AG09309 (cell line): ENCODE measurements at places on chromosomes 6 and 20.
A peak's percentile ranks its signal among the peaks of the same experiment; 100 is the strongest.

DNA sequence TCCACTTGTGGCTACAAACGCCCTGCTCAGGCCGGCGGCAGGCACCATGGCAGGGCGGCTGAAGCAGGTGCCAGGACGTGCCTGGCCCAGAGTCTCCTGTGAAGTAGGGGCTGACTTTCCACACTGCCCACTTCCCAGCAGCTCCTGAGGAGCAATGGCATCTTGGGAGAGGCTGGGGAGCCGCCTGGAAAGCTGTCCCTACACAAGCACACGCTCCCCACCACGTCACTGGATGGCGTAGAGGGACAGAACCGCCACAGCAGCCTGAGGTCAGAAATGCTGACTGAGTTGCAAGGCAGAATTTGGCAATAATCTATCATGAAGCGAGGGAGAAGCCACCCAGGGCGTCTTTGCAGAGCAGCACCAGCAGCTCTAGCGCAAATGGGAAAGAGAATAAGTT, 86.3 kb downstream of the NINL start:
- DNase-seq, result no peak

DNA sequence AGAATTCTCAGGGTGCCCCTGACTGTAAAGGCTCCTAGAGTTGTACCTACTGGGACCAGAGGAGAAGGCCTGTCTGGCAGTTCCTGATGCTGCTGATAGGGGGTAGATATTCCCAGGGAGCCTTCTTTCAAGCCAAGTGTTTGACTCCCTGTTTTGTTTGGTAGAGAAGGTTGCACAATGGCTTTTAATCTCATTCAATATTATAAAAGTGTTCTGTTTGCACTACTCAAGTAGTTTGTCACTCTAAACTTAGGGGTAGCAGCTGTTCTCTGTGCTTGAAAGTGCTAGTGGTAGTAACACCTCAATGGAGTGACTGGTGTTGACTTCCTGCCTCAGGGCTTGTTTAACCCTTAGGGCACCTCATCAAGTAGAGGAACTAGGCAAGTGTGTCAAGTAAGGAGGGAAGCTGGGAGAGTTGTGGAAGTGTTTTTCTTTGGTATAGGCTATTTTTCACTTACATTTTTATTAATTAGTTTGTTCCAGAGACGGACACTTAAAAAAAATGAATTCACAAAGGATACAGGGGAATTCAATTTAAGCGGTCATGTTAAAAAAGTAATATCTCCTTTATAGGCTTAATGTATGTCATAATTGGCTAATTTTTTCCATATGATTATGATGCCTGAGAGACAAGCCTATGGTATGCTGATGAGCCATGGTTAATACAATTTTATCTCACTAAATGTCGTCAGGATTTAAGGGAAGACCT, 38.1 kb downstream of the BICRAL start:
- DNase-seq, result no peak

DNA sequence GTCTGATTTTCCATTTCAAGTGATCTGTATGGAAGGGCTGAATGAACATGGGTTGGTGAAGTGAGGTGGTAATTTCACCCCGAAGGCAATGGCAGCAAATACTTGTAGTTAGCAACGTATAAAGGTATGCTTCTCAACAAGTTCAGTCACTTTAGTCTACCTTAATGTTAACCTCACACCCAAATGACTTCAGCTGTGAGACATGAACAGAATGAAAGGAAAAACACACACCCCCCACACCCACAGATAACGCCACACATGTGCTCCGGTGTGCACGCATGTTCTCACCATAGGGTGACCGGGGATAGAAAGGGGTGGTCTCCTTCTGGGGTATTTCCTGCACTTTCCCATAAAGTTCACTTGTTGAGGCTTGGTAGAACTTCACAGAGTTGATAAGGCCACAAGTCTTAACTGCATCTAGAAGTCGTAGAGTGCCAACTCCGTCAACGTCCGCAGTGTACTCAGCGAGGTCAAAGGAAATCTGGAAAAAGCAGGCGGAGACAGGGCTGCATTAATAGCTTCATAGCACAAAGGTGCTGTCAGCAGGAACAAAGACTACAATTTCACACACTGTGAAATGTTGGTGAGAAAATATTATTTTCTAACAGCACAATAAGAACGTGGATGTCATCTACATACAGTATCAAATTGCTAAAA, 284.8 kb downstream of the GMDS start:
- DNase-seq, result no peak

DNA sequence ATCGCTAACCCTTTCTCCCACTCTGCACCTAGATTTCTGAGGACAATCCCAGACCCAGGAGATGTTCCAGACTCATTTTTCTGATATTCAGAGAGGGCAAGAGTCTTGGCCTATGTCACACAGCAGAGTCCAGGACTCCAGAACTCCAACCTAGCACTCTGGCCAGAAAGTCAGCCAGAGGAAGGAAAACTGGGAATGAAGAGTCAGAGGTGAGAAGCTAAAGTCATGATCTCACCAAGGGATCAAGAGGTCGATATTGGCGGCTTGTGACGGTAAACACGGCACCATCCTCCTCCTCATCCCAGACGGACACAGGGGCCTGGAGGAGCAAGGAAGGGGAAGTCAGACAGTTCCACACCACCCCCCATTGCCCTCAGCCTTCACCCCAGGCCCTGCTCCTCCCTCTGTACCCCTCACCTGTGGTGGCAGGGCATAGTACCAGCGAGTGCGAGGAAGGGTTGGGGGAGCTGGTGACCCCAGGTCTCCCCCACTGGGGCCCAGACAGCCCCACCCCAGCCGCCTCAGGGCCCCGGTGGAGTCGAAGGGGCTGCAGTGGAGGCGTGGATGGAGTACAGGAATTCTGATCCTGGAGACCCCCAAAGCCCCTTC, 1.8 kb downstream of the RGL2 start:
- DNase-seq, result no peak

GRCh38 chr6:5459346-5459745, 198.0 kb downstream of the FARS2 start:
- no peak for DNase-seq

DNA sequence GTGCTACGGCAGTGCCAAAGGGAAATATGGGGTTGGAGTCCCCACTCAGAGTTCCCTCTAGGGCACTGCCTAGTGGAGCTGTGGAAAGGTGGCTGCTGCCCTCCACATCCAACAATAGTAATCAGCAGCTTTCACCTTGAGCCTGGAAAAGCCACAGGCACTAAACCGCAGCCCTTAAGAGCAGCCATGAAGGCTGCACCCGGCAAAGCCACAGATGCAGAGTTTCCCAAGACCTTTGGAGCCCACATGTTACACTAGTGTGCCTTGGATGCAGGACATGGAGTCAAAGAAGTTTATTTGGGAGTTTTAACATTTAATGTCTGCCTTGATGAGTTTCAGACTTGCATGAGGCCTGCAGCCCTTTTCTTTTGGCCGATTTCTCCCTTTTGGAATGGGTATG, 91.4 kb upstream of the HSF2 start:
- DNase-seq, result no peak

DNA sequence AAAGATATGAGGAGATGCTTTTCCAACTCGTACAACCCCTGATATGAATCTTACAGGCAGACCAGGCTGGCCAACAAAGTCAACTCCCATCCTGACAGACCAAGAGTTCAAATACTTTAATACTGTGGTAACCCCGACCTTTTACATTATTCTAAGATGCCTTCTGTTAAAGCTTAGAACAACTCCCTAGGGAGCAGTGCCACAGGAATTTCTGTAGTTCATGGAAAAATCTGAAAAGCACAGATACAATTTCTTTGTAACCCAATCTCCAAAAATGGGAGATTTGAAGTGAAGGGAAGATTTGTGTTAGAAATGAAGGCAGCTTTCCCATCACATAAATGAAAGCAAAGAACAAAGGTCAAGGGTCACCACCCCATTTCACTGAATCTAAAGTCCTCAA, 151.3 kb upstream of the BEND6 start:
- no peak for DNase-seq

DNA sequence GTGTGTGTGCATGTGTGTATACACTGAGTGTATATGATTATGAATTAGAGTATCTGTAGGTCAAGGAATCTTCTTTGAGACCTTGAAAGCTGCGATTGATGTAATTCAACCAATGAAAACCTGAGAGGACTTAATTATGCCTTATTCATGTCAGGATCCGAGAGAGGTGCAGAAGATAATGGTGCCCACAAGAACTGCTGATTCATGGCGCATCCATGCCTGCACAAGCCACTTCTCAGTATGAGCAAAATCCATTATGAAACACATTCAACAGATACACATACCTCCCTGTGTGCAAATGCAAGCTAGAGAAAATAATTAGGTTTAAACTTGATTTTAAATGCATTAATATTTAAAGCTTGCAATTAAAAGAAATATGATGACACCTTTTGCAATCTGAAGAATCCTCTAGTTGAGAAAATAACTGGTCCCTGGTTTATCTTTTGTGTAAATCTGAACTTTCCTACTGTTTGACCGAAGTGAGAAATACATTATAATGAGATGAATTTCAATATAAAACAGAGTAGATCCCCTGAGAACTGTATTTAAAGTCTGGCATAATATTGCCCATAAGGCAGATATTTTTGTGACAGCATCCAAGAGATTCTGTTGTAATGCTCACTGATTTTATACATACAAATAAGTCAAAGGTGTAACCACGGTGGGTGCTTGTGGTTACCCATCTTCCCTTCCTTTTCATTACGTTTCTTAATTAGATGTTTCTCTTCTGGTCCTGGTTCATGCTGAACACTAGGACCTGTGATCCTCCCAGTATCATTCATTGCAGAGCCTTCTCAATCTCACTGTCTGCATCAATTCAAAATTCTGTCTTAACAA, 45.6 kb downstream of the LY86 start:
- no peak for DNase-seq

- DNase-seq, result peak; percentile 91
Measured at GRCh38 chr6:4313044-4313686, 177.8 kb upstream of the ECI2 start.

DNA sequence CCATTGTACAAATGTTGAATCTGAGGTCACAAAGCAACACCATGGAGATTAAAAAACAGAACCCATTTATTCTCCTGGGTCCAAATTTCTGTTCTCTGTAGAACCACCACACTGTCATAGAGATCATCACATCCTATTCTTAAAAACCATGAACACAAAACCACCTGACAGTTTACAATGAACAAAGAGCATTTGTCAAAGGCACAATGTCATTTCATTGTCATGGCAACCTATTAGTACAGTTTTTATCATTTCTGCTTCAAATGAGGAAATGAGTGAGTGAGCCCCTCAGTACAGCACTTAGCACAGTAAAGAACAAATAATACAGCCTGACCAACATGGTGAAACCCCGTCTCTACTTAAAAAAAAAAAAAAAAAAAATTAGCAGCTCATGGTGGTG, 23.1 kb upstream of the LAMP5 start:
- no peak for DNase-seq

DNA sequence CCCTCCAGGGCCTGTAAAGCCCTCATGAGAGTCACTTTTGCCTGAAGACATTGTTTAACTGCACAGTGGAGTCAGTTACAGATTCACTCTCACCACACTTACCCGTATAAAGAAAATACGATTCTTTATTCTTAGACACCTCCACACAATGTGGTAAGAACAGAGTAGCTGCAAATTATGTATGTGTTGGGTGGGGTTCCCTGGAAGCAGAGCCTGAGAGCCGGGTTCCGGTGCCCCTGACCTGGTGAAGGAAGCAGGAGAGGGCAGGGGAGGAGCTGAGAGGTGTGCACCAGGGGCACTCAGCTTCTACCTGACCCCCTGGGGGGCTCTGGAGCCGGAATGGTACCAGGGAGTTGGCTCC, 11.5 kb downstream of the BANF2 start:
- no peak for DNase-seq

DNA sequence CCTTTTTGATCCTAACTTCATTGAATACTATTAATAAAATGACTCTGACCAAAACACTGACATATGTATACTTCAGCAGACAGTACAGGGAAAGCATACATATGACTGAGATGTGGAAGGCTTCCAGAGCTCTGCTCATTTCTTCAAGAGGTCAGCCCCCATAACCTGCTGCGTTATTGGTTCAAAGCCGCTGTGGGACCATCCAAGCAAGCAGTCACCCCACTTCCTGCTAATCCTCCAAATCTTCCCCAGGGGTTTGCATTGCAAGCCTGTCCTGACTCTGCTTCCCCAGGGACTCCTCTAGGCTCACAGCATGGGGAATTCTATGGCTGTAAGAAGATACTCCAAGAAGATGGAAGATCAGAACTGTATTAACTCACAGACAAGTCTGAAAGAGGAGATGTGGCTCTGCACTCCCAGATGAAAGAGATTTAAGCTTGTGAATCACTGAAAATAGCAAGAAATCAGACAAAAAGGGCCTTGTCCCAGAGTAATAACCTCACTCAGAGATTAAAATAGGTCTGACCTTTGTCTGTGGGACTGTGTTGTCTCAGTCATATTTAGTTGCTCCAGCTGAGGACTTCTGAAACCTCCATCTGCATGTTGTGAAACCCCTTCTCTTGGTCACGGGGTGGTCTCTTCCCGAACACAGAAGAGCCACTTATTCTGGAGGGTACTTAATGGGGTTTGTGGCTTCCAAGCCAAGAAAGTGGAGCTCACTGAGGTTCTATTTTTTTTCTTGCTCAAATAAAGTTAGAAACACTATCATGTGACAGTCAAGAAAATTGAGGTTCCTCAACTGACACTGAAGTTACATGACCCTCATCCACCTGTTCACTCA, 101.5 kb upstream of the MARCKS start:
- no peak for DNase-seq

DNA sequence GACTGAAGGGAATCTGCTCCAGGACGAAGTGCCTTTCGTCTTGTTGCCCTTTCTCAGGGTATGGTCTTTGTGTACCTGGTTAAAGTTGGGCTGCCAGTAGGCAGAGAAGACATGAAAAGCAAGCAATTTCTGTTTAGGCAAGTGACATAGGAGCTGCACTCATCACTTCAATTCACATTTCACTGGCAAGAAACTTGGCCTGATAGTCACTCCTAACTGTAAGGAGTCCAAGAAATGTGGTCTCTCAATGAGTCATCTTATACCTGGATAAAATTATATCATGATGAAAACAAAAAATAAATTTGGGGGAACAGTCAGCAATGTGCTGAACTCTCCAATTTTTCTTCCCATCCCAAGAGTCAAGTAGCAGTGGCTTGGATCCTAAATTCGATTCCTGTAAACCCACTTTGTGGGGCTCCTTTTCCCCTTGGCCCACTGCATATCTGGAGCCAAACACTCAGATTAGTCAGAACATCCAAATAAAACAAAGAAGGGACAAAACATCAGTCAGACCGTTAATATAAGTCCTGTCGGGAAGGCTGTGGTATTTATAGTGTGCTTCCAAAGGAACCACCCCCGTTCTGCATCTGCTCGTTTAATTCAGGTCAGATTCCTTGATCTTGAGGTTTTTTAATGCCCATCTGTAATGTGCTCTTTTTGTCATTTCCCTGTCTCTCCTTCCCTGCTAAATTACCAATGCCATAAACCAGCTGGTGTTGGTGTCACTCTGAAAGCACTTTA, 5.0 kb upstream of the GABRR1 start:
- no peak for DNase-seq

DNA sequence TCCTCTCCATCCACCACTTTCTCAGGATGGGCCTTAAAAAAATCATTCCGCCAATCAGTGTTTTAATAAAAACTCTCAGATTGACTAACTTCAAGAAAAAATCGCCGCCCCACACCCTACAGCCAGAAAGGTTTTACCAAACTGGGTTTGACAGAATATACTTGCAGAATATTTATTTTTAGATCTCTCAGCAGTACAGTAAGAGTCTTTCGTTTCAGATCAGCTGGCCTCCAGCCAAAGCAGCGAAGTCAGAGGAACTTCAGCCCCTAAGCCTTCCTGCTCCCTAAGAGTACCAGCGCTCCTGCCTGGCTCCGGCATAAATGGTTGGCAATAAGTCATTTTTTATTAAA, 24.7 kb downstream of the TBC1D7 start:
- DNase-seq, result no peak

- no peak for DNase-seq
Measured at GRCh38 chr6:32713241-32713640, 27.9 kb upstream of the HLA-DQA2 start.

- no peak for DNase-seq
Measured at GRCh38 chr20:37366743-37367142, 20.8 kb downstream of the SRC start.
